Heart right ventricle (tissue), 16 donors: ENCODE measurements at places on chromosomes 2 and 18. TPM values are rescaled to one million over a fixed set of nuclear protein-coding genes. Genes with fewer than 3 reads are reported as not detected.

GRCh38 chr2:151878204-151878603 is 50.0 kb upstream of the ARL5A start:
- no peak overlapping the region for H3K27ac ChIP-seq
- no peak for DNase-seq
- no peak overlapping the region for H3K4me3 ChIP-seq
- no peaks in the 10 kb centered on the region for H3K36me3 ChIP-seq

DNA sequence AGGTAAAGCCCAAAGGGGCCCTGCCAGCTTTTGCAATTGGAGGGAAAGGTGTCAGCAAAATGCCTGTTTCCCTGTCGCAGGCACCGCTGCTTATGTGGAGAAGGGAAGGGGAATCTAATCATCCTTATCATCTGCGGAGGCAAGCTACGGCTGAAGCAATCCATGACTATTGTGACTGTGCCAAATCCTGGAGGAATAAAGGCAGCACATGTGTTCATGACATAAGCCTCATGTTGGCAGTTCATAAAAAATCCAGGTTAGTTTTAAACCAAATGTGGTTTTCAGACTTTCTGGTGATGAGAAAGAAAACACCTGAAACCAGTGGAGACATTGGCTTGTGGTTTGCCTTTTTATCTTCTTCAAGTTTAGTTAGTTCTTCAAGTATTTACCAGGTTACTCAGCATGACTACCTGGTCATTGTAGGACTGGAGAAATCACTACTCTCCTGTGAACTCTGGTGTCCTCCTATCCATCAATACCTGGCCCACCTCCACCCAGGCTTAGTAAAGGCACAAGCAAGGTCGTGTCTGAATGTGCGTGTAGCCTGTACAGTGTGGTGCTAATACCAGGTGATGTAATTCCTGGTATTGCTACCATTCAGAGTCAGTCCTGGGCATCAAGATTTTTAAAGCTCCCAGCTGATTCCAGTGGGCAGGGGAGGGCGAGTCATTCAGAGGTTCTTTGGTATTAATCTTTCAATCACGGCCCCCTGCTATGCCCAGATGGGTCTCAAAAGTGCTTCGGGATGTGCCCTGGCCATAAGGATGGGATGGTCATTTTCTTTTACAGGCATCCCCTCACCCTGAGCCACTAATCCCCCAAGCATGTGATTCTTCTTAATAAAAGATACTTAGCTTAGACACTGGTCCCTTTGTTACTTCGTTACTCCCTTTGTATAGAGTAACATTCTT is 96.8 kb downstream of the TGFA start:
- H3K27me3 ChIP-seq, result no peaks in the 10 kb centered on the region
- DNase-seq, result no peak
- no peak overlapping the region for H3K4me3 ChIP-seq
- no peak overlapping the region for H3K27ac ChIP-seq

Gene DSG4
- polyA plus RNA-seq, result not detected

DNA sequence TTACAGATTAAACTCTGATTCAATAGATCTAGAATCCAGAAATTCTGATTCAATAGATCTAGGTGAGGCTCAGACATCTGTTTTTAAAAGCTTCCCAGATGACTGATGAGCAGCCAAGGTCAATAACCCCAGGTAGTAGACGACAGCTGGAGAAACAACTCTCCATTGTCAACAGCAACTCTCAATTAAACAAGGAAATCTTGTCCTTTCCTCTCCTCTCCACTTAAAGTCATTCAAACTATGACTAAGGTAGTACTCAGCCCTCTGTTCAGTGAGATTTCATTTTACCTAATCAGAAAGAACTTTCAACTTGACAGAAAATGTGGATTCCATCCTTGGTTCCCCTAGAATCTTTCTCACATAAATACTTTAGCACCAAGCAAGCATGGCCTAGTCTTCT is 94.6 kb upstream of the SCG2 start:
- no peak overlapping the region for H3K4me3 ChIP-seq
- peak overlapping the region; percentile 31 for H3K27ac ChIP-seq
- no peaks in the 10 kb centered on the region for H3K4me1 ChIP-seq
- DNase-seq, result no peak

Gene RAD51AP2
- polyA plus RNA-seq, result 0.03 TPM

DNA sequence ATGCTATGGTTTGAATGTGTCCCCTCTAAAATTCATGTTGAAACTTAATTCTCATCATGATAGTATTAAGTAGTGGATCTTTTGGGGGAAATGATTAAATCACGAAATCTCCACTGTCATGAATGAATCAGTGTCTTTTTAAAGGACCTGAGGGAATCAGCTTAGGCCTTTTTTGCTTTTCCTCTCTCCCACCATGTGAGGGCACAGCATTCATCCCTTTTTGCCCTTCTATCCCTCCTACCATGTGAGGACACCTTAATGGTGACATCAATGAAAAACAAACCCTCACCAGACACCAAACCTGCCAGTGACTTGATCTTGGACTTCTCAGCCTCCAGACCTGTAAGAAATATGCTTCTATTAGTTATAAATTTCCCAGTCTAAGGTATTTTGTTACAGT is 247.1 kb upstream of the UBE2E3 start:
- no peak overlapping the region for H3K4me3 ChIP-seq
- H3K4me1 ChIP-seq, result no peaks in the 10 kb centered on the region
- no peaks in the 10 kb centered on the region for H3K27me3 ChIP-seq

Gene CROCC2
- polyA plus RNA-seq, result 0.06 TPM

Gene FAP
- polyA plus RNA-seq, result 2.7 TPM

DNA sequence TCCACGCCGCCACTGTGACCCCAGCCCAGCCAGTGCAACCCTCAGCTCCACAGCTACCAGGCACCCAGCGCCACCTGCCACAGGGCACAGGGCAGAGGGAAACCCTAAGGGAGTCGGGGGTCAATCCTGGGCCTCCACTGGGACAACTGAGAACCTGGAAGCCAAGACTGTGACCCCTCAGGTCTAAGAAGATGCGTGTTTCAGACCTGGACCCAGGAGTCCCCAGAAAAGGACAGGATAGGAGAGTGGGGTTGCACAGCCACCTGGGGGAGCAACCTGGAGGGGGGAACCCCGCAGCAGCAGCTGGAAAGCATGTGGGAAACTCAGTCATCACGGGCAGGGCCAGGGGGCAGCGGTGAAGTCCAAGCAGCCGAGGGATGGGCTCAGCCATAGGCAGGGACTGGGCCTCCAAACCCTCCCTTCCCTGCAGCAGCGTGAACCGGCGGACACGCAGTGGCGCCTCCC is 4.1 kb downstream of the ESPNL start:
- no peak overlapping the region for H3K27ac ChIP-seq
- no peaks in the 10 kb centered on the region for H3K27me3 ChIP-seq
- H3K4me1 ChIP-seq, result peaks cover 25% of the 10 kb centered on the region
- no peaks in the 10 kb centered on the region for H3K36me3 ChIP-seq

DNA sequence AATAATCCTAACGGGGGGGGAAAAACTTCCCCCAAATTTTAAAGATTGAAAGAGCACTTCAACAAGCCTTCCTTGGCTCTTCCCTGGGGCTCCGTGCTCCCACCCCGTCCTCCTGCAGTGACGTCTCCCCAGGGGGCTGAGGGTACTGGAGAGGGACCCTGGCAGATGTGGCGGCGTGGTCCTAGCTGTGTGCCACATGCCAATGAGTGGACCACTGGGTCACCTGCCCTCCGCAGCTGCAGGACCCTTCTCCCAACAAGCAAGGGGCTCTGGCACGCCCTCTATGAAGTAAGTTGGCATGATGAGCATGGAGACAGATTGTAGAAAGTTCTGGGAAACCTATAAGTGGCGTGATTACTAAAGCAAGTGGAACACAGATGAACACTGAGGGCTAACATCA is 46.7 kb downstream of the PXDN start:
- DNase-seq, result no peak
- no peaks in the 10 kb centered on the region for H3K36me3 ChIP-seq
- H3K27ac ChIP-seq, result no peak overlapping the region
- H3K4me3 ChIP-seq, result no peak overlapping the region
- no peaks in the 10 kb centered on the region for H3K27me3 ChIP-seq

Gene CHST10
- 5.1 TPM for polyA plus RNA-seq

Gene RMDN2
- polyA plus RNA-seq, result 2.5 TPM

Gene C18orf54
- polyA plus RNA-seq, result 0.95 TPM

- H3K27ac ChIP-seq, result no peak overlapping the region
- H3K4me3 ChIP-seq, result no peak overlapping the region
- no peak for DNase-seq
- H3K36me3 ChIP-seq, result no peaks in the 10 kb centered on the region
- no peaks in the 10 kb centered on the region for H3K27me3 ChIP-seq
Observed at GRCh38 chr2:12419803-12420202, 296.9 kb upstream of the TRIB2 start.

- peak overlapping the region; percentile 74 for H3K4me3 ChIP-seq
- no peak for DNase-seq
- H3K27me3 ChIP-seq, result no peaks in the 10 kb centered on the region
- H3K4me1 ChIP-seq, result peaks cover 8% of the 10 kb centered on the region
- peak overlapping the region; percentile 88 for H3K27ac ChIP-seq
Observed at GRCh38 chr2:190318931-190319554, 583 bp downstream of the HIBCH start.

DNA sequence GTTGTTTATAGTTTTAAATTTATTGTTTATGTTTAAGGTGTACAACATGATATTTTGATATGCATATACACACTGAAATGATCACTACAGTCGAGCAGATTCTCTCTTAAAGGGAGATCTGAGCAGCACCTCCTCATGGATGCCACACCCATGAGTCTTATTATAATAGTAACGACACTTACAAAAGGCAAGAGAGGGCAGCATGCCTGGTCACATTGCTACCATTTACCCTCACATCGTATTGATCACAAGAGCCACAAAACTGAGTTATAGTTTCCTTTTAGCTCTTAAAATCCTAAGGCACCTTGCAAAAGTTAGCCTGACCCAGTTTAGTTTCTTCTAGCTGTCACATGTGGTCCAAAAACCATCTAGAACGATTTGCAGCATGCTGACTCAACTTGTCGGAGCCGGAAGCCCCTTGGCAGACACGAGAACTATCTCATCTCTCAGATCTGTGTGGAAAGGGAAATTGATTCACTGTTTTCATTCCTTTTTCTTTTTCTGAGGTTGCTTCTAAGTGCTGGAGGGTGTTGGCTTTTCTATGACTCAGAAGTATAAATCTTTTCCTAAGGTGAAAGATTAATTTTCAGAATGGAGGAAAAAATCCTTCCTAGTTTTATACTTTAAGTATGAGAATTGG is 85.3 kb downstream of the CDC42EP3 start:
- no peaks in the 10 kb centered on the region for H3K36me3 ChIP-seq
- DNase-seq, result no peak
- H3K27me3 ChIP-seq, result no peaks in the 10 kb centered on the region
- no peak overlapping the region for H3K27ac ChIP-seq
- no peak overlapping the region for H3K4me3 ChIP-seq

DNA sequence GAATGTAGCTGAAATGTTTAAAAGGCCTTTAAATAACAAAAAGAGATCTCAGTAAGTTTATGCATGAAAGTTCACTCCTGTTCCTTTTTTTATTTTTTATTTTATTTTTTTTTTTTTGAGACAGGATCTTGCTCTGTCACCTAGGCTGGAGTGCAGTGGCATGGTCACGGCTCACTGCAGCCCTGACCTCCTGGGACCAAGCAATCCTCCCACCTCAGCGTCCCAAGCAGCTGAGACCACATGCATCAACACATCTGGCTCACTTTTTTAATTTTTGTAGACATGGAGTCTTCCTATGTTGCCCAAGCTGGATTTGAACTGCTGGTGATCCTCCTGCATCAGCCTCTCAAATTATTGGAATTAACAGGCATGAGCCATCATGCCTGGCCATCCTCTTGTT is 84.3 kb downstream of the KANSL1L start:
- no peak for DNase-seq
- H3K27me3 ChIP-seq, result no peaks in the 10 kb centered on the region
- H3K4me3 ChIP-seq, result no peak overlapping the region
- no peaks in the 10 kb centered on the region for H3K36me3 ChIP-seq
- H3K4me1 ChIP-seq, result no peaks in the 10 kb centered on the region

DNA sequence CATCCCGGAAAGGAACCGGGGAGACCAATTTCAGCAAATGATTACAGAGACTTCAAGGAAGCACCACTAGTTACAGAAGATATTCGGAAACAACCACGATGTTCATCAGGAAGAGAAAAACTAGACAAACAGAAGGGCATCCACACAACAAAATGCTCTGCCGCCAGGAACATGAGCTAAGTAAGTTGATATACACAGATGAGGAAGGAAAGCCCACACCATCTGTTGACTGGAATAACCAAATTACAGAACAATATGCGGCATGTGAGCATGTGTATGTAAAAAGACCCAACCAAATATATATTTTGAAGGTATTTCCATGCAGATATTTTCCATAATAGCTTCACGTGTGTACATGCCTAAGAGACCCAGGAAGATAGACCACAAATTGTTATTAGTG is 47.0 kb downstream of the ACKR3 start:
- no peaks in the 10 kb centered on the region for H3K36me3 ChIP-seq
- DNase-seq, result no peak
- H3K4me3 ChIP-seq, result no peak overlapping the region
- no peaks in the 10 kb centered on the region for H3K27me3 ChIP-seq

DNA sequence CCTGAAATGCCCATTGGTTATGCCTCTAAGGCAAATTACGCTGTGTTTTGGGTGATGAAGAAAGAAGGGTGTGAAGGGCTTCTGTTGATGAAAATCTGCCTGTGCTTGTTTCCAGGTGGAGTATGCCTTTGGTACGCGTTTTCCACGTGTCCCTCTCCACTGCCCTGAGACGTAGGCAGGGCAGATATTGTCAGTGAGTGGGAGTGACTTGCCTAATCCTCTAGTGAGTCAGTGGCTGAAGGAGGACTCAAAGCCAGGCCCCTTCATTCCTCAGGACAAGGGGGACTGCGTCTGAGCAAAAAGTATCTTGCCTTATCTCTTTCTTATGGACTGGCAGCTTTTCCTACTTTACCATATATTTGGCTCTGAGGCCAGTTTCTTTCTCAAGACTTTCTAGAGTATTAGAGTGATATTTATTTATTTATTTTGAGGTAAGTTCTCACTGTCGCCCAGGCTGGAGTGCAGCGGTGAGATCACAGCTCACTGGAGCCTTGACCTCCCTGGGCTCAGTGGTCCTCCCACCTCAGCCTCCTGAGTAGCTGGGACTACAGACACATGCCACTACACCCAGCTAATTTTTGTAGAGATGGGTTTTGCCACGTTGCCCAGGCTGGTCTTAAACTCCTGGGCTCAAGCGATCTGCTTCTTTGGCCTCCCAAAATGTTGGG is 10.2 kb downstream of the RALB start:
- DNase-seq, result no peak
- peaks cover 61% of the 10 kb centered on the region for H3K4me1 ChIP-seq
- H3K27me3 ChIP-seq, result no peaks in the 10 kb centered on the region
- no peak overlapping the region for H3K4me3 ChIP-seq
